ENCODE measurements at places on chromosomes 3 and 15. TPM values are rescaled to one million over a fixed set of nuclear protein-coding genes. Genes with fewer than 3 reads are reported as not detected.

MUC20 gene
- 61.4 TPM for total RNA-seq

C3orf49 gene
- total RNA-seq = not detected

ISL2 gene
- total RNA-seq = 4.8 TPM

STRC gene
- 0.21 TPM for total RNA-seq

CFAP91 gene
- 3.3 TPM for total RNA-seq

RASGRF1 gene
- total RNA-seq = 1.4 TPM

DIS3L gene
- total RNA-seq = 7.7 TPM

SLC7A14 gene
- not detected for total RNA-seq

Measured in kidney epithelial cell (primary cell).